ENCODE measurements at places on chromosomes 11 and 22.

GRCh38 chr11:104653407-104653806, 244.9 kb downstream of the CASP12 start:
- no peak for DNase-seq

- DNase-seq, result no peak
Observed at GRCh38 chr11:3160252-3161031, 4.7 kb downstream of the OSBPL5 start.

DNA sequence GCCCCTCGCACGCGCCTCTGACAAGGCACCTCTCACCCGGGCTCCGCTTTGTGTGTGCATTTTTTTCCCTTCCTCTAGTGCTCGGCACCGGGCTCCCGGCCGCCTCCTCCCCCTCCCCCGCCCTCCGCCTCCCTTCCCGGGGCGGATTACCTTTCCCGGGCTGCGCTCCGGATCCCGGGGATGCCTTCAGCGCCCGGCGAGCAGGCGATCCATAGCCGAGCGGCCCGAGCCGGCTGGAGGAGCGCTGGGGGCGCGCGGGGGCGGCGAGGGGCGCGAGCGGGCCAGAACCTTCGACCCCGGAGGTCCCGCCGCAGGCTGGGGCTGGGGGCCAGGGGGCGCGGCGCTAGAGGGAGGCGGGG, 282 bp downstream of the MPPED2 start:
- DNase-seq, result no peak

GRCh38 chr11:4064278-4064955, 30.2 kb upstream of the RRM1 start:
- no peak for DNase-seq

DNA sequence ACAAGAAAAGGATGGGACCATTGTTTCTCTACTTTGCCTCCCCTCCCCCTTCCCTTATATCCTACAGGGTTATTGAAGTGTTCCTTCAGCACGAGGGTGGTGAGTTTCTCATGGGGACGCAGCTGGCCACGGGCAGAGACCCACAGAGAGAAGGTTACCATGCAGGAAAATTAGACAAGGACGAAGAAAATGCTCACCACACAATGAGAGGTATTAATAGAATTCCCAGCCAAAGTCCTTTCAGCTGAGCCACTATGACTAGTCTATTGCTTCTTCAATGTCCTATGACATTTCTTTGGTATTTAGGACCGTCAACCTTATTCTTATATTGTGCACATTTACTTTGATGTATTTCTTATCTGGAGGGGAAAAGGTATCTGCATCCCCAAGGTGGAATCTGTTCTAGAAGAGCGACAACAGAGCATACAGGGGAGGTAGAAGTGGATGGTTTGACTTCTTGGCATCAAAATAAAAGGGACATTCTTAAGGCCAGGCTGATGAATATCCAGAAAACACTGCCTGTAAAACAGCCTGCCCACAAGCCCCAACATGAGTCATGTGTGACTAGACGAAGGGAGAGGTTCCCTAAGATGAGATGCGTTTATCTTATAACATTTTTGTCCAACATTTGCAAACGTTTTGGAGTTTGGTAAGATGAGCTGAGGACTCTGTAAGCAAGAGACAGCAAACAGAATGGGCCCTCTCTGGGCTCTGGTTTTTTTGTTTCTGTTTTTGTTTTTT, 209.8 kb upstream of the NARS2 start:
- DNase-seq, result no peak

DNA sequence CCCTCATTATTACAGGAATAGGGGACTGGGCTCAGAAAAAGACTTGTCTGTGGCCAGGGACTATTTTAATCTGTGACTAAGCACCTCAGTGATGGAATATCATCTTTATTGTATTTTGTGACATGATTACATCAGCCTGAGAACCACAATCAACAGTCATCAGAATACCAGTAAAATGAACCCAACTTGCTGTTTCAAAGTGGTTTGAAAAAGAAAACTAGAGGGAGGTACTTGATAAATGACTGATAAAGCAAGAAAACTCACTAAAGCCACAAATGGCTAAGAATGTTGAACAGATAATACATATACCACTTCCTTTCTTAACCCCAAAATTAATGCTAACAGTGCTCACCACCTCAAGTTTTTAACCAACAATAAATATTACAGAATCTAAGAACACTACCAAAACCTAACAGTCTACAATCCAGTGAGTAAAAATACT, 155.7 kb downstream of the ATG16L2 start:
- no peak for DNase-seq

DNA sequence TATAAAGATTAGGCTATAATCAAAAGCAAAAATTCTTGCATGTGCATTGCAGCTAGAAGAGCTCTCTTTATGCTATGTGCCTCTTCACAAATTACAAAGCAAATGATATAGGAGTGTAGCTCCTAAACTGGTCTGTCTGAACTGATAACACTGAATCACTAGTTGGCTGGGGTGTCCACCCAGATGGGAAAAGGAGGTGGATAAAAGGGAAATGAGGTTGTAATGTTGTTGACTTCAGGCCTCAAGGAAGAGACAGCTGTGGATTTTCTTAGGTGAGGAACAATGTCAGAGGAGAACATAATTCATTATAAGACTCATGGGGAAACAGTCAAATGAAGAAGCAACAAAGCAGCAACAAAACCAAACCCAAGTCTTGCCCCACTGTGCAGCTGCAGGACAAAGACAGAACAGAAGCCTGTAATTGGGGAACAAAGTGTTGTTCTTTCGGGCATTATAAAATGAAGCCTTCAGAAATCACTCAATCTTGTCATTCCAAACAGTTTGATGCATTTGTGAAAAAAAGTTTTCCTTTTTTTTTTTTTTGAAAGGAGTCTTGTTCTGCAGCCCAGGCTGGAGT, 130.1 kb upstream of the DDI1 start:
- no peak for DNase-seq

GRCh38 chr22:46792841-46793261, 30.4 kb downstream of the TBC1D22A start:
- no peak for DNase-seq

DNA sequence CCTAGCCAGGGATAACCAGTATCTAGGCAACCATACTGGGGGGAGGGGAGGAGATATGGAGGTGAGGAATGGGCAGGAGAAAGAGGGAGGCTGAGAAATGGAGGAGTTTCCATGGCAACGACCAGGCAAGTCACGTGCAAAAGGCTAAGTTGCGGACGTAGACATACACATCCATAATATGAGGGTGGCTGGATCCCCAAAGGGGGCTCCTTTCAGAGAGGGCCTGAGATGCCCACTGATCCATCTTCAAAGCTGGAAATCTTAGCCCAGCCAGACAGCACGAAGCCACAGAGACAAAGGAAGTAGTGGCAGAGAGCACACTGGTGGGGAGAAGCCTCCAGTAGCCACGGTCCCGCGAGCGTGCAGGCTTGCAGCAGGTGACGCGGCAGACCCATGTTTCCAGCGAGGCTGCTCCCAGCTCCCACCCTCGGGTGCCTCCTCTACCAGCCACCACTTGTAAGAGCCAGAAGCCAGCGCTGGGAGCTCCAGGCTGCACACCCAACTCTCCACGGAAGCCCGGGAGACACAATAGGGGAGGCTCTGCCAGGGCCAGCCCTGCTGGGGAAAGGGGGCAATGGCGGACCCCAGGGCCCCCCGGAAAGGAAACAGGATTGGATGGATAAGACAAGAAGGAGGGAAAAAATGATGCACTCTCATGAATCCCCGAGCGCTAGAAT, 938 bp downstream of the FXYD6 start:
- DNase-seq, result no peak

DNA sequence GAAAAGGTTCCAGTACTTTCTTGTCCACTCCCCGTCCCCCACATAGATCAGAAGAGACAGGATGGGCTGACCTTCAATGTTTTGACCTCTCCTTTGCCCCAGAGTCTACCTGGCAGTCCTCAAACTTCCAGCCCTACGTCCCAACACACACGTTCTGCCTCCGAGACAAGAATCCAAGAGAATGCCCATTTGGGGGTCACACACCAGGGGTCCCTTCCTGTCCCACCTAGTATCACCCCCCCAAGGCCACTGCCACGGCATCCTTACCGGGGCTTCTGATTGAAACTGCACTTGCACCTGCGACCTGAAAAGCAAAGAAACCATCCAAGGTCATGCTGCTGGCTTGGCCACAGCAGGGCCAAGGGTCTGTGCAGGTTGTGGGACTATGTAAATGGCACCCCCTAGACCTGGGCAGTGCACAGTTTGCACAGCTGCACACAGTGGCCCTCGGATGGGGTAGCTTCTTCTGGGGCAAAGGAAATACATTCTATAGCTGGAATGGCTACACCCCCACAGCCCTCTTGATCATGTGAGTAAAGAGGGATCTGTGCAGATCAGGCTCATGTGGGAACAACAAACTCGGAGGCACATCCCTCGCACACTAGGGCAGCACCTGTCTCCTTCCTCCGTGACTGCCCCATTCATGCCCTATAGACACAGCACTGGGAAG, 16.5 kb upstream of the FXYD2 start:
- DNase-seq, result no peak

DNA sequence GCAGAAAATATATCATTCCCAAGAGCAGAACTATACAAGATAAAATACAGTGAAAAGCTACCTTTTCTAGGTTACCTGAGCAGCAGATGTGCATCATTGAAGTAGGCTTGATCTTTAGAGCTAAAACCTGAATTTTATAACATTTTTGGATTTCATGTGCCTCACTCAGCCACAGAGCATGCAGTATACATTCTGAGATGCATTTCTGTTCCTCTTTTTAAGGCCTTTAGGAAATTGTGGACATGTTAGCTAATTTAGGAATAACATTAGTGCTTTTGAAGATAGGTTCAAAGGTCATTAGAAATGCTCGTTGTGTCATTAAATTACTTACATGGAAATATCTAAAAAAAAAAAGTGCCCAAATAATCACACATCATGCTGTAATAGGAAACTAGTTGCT, 230.6 kb upstream of the PDGFD start:
- no peak for DNase-seq

- DNase-seq, result no peak
Observed at GRCh38 chr11:45876401-45876800, 9.1 kb upstream of the MAPK8IP1 start.

DNA sequence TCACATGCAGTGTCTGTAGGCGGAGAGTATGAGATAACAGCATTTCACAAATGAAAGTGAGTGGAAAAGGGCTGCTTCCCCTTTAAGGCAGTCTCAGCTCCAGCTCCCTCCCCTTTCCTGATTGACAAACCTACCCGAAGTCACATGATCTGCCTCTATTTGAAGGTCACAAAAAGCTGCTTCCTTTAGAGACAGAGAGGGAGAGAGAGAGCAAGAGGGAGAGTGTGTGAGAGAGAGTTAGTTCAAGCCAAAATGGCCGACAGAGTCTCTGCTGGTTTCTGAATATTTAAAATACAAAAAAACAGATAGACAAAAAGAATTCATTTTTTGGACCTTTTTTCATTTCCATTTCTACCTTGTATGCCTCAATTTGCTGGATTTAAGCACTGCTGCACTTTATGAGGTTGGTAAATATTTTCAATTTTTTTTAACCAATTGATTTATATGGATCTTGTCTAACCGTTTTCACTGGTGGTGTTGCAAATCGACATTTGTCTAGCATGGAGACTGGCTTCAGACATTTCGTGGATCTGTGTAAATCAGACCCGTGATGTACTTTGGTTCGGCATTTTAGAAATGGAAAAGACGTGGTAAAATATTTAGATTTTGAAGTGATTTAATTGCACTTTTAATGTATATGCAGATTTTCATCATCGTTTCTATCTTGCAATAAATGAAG, at the start of gene TNRC6B:
TSS of gene TNRC6B (plus strand) at position 188 of the 679 bp plus-strand sequence. CDS start at position 399, 211 bp downstream.
- DNase-seq, result peak; percentile 16

DNA sequence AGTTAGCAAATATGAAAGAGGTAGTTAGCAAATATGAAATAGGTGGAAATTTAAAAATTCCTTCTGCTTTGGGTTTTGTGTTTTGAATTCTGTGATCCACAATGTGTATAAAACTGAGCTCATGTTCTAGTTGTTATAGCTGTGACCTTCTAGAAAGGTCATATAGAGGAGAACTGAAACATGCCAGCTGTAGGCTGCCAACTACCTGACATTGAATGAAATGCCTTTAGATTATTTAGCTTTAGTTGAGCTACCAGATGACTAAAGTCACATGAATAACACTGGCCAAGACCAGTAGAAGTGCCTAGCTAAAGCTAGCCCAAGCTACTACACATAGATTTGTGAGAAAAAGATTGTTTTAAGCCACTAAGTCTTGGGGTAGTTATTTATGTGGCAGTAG, 5.8 kb upstream of the TCN1 start:
- no peak for DNase-seq

- DNase-seq, result no peak
Observed at GRCh38 chr22:27134315-27134701, 476.9 kb downstream of the MIAT start.

DNA sequence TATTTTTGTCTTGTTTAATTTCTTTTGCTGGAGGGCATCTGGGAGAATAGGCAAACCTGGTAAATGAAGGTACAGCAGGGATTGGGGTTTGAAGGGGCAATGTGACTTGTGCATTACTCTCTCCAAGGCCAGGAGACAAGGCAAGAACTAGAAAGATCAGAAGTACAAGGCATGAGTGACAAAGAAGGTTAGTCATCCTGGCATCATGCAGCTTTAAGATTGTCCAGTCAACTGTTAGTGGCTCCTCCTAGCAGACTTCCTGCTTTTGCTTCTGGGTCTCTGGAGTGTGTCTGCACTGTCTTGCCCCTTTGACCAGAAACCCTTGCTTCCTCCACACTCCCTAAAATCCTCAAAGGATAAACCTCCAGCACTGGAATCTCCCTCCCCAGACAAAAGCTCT, 27.2 kb upstream of the GLYATL1 start:
- no peak for DNase-seq

GRCh38 chr11:4466871-4467442, 15.5 kb upstream of the OR52K1 start:
- no peak for DNase-seq

- DNase-seq, result no peak
Observed at GRCh38 chr11:71169313-71169712, 83.1 kb downstream of the SHANK2 start.

GRCh38 chr11:22626573-22627239, 1.1 kb upstream of the FANCF start:
- DNase-seq, result no peak

- DNase-seq, result no peak
Observed at GRCh38 chr11:131254254-131254653, 116.2 kb upstream of the NTM start.

DNA sequence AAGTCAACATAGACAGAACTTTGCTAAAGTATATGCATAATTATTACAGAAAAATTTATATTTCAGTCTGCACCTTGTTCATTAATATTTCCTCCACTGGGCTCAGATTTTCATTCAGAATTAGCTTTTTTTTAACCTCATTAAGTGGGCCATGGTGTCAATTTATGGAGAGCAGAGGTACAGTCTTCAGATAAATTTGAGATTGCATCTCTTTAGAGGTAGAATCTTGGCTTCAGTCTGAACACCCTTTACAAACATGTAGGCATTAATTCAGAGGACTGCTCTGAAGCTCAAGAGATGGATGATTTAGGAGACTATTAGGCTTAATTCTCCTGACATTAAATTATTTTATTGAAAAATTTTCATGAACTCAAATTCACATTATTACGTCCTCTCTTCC, 3.4 kb upstream of the HBB start:
- DNase-seq, result no peak

DNA sequence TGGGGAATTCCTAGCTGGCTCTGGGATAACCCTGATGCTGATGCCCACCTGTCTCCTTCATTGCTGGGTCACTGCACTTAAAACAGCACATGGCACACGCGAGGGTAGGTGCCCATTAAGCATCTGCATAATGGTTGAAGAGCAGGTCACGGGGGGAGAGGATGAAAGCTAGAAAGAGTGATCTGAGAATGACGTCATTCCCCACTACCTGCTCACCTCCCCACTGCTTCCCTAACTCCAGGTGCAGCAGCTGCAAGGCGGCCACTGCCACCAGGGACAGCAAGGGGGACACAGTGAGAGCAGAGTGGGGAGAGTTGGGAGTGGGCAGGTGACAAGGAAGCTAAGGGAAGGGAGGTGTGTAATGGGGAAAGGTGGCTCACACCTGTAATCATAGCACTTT, 27.0 kb downstream of the ADA2 start:
- DNase-seq, result no peak
